ENCODE measurements at places on chromosomes 12 and 14.

DNA sequence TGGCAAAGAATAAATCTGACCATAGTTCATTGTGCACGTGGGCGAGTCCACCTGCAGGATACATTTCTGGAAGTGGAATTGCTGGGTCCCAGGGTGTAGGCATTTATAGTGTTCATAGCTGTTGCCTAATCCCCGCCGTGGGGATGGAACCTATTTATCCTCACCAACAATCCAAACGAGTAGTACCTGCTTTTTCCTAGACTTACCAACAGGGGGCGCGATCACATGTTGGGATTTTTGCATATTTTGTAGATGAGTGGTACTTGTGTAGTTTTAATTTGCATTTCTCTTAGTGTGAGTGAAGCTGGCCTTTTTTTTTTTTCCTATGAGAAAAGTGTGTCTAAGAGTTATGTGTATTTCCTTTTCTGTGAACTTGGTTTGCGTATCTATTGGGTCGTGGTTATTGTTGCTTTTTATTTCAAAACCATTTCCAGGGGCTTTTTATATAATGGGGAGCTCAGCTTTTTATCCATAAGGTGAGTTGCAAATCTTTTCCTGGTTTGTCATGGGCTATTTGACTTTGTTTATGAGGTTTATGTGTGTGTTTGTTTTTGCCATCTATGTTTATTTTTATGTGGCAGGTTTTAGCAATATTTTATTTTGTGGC is 67.2 kb downstream of the CCDC92 start:
- peak; percentile 56 for DNase-seq

- DNase-seq: no peak
Observed at GRCh38 chr12:132018193-132018916, 68.6 kb downstream of the EP400 start.

GRCh38 chr12:15547691-15548090 is 225.4 kb downstream of the PTPRO start:
- no peak for DNase-seq

DNA sequence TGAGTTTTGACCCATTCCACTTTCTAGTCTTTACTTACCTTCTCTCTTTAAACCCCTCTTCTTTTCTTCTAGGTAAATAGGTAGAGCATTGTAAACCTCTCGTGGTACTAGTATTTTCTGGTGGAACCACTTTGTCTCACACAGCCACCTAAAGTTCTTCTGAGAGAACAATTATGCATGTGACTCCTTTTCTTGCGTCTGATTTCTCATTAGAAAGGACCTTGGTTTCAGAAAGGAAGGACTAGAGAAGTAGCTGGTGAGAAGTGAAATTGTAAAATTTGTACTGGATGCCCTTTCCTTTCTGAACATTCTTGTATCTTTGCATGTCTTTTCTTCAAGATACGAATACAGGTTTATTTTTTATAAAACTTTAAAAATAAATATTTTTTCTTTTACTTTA is 99.0 kb downstream of the NUBPL start:
- no peak for DNase-seq

DNA sequence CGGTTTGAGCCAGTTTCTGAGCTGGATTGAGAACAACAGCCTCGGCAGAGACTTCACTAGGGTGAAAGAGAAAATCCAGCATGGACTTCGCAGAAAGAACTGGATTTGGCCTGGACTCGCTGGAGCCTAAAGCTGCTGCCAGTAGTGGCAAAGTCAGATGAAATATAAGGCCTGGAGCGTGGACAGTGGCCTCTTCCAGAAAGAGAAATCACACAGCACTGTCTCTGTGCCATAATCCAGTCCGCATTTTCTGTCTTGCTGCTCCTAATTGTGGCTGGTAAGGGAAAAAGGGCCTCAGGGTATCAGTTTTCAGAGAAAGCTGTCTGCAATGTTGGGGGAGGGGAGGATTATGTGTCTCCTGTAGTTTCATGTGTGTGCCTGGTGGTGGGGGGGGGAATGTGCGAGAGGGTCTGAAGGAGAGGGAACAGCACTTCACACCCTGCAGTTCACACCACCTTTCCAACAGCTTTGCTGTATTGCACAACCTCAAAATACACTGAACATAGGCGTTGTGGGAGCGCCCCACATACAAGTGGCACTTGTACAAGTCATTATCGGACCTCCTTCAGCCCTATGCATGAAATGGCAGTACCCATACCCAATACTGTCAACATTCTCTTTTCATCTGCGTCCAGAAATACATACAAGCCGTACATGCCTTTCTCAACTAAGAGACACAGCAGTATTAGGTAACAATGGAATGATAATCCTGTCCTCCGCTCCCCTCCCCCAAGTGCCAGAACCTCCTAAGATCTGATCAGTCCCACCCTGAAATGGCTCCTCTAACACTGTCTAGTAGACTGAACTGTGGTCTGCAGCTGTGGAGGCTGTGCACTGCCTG is 107.5 kb upstream of the ATF7IP start:
- DNase-seq: peak; percentile 89
